ENCODE measurements at places on chromosomes 16 and 17.

- no peak for DNase-seq
Measured at GRCh38 chr17:47712330-47713023, 18.5 kb downstream of the TBKBP1 start.

DNA sequence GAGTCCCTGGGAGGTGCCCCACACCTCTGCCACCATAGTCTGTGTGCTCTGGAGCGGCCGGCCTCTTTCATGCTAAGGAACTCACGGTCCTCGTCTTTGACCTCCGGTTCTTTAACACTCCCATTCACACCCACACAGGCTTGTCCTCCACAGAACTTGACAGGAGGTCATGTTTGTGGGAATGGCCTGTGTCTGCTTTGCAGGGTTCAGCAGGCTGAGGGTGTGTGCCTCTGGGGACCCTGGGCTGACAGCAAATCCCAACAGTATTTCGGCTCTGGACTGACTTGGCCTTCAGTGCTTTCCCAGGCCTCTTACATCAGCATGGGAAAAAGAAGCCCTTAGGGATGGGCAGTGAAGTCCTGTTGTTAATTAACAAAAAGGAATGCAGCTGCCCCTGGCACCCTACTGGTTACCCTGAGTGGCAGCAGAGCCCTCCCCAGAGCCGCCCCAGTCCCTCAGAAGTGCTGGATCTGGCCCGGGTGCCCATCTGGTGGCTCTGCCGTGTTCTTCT lies 35.4 kb upstream of the ADORA2B start:
- DNase-seq, result peak; percentile 20

- no peak for DNase-seq
Measured at GRCh38 chr16:88924834-88925539, 52.0 kb downstream of the CBFA2T3 start.

- no peak for DNase-seq
Measured at GRCh38 chr16:9657641-9658040, 524.6 kb downstream of the GRIN2A start.

DNA sequence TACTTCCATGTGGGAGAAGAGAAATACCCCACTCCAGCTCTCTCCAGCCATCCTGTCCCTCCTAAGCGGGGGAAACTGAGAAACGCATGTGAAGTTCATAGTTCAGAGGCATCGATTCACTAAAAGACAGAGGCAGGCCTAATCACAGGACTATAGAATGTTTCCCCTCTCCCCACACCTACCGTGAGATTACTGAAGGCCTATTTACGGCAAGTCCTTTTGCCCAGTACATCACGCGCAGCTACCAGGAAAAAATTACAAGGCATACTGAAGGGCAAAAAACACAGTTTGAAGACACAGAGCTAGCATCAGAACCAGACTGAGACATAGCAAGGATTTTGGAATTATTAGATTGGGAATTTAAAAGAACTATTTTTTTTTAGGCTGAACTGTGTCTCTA lies 29.1 kb upstream of the IRX5 start:
- no peak for DNase-seq

GRCh38 chr17:73795730-73796129 lies 151.5 kb upstream of the SDK2 start:
- DNase-seq, result no peak

DNA sequence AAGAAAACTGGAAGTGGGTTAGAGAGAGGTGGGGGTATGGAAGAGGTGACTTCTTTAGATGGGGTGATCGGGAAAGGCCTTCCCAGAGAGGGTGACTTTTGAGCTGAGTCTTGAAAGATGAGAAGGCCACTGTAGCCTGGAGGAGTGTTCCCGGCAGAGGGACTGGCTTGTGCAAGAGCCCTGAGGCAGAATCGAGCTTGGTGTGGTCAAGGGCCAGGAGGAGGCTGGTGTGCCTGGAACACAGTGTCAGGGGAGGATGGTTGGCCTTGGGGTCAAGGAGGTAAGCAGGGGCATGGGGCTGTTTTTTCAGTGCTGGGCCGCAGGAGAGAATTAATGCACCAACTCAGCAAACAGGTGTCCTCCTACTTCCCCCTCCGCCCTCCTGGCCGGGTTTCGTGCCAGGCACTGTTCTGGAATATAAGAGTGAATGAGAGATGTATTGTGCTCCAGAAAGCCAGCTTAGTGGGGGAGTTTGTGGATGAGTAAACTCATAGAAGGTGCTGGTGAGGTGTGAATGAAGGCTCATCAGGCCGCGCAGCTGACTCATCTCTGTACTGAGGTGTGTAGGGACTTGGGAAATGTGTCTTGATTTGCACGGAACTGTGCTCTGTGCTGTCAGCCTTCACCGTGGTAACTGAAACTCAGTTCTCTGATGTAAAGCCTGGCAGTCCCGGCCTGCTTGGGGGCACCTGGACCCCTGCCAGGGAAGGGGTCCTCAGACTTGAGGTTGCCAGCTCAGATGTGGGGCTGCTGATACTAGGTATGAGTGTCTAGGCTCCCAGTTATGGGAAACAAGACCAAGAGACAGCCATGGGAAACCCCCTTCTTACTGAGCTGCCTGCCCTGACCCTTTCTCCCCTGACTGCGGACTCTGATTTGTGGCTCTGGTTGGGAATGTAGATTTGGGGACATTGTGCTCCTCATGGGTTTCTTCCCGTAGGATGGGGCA lies 15.3 kb downstream of the KSR1 start:
- no peak for DNase-seq

DNA sequence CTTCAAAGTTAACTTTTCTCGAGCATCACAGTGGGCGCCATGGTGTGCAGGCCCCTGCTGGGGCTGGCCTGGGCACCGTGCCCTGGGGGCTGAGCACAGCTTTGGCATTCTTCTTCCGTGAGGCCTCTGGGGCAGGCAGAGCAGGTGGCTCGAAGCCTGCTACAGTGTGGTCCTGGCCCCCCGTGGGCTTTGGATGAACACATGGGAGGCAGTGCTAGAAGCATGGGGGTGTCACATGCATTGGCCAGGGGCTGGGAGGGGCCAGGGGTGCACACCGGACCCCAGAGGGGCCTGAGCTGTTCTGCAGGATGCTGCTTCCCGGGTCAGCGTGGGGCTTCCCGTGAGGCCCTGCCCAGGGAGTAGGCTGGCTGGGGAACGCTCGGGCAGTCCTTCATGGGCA lies 12.1 kb upstream of the C16orf74 start:
- DNase-seq, result no peak

- DNase-seq, result peak; percentile 83
Measured at GRCh38 chr17:3915995-3916696, at the start of gene P2RX1. Gene P2RX1, minus strand, starts transcription at chr17:3916465. Its CDS starts 240 bp downstream, at chr17:3916225.

- DNase-seq, result no peak
Measured at GRCh38 chr17:8588877-8589554, 41.5 kb downstream of the MYH10 start.

DNA sequence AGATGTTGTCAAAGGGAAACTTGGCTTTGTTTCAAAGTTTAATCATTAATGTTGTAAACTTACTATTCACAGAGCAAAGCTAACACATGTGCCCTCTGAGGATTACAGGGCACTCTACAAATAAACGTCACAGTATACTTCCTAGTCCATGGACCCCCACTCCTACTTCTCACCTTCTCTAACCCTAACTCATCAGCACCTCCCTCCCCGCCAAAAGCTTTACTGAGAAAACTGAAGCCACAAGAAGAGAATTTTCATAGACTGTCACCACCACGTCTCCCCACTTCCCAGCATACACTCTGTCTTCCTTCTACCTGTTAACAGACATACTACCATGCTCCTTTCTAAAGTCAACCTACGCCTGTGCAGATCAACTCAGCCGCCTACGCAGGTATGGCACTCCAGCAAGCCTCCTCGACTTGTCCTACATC lies 29.0 kb downstream of the HELZ start:
- DNase-seq, result no peak

GRCh38 chr17:31726980-31727427 lies 132.0 kb downstream of the COPRS start:
- DNase-seq, result no peak

- DNase-seq, result peak; percentile 33
Measured at GRCh38 chr16:14405611-14406537, 224.2 kb downstream of the PARN start.

DNA sequence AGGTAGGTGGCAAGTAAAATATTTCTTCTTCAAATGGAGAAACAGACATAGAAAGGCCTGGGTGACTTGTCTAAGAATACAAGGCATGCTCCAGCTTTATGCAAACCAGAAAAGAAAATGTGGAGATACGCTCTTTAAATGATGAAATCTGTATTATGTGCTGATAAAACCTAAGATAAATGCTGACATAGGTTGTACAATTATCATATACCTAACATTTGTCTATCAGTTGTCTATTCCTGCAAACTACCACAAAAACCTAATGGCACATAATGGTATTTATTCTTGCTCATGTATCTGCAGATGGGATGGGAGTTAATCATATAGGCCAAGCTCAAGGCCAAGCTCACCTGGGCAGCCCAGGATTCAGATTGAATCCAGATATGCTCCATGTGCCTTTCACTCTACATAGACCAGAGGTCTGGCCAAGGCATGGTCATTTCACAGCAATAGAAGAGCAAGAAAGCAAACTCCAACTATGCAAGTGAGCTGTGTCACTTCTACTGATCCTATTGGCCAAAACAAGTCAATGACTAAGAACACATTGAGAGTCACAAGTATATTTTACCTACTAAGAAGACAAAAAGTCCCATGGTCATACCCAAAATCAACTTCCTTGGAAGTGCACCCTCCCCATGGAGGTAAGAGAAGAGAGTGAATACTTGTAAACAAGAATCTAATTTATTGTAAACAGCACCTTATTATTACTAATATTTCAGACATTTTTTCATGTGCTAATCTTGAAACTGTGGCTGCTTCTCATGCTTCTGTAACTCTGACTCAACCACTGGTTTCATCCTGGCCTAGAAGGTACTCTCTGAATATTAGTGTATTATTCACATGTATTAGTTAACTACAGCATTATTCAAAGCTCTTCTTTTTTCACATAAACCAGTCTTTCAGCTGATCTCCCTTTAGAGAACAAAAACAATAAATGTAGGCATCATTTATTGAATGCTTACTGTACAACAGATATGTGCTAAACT lies 270.7 kb upstream of the SOX9 start:
- no peak for DNase-seq

DNA sequence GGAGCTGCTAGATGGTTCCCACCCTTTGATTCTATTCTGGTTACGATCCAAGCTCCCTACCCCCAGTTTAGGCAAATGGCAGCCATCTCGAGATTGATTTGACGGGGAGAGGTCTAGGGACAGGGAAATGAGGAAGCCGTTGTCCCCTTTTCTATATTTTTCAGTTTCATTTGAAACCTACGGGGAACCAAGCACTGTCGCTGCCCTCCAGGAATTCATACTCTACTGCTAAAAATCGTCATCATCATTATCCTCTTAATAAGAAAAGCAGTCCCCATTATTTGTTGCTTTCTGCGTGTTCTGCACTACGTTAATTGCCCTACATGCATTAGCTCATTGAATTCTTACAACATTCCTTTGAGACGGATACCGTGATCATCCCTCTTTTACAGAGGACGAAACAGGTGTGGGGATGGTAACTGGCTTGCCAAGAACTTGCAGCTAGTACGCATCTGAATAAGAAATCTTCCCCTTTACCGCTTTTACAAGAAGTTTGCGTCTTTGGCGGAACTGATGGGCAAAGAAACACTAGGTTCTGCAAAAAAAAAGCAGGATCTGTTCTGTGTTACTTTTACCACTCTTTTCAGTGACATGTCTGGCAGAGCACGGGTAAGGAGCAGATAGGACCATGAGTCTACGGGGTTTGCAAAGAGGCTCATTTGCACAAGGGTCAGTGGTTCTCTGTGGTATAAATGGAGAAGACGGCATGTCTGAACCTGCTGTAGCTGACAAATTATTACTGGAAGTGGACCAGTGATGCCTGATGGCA lies 1.1 kb downstream of the CCP110 start:
- DNase-seq, result no peak

- DNase-seq, result no peak
Measured at GRCh38 chr17:63688396-63689020, 11.4 kb downstream of the LIMD2 start.

GRCh38 chr16:24428756-24429155 lies 110.6 kb upstream of the RBBP6 start:
- DNase-seq, result no peak

- DNase-seq, result no peak
Measured at GRCh38 chr17:75695830-75696271, 25.4 kb upstream of the ITGB4 start.

- no peak for DNase-seq
Measured at GRCh38 chr17:39000021-39000601, 32.9 kb upstream of the FBXO47 start.

GRCh38 chr17:38796451-38797157 lies 2.8 kb downstream of the PIP4K2B start:
- no peak for DNase-seq

DNA sequence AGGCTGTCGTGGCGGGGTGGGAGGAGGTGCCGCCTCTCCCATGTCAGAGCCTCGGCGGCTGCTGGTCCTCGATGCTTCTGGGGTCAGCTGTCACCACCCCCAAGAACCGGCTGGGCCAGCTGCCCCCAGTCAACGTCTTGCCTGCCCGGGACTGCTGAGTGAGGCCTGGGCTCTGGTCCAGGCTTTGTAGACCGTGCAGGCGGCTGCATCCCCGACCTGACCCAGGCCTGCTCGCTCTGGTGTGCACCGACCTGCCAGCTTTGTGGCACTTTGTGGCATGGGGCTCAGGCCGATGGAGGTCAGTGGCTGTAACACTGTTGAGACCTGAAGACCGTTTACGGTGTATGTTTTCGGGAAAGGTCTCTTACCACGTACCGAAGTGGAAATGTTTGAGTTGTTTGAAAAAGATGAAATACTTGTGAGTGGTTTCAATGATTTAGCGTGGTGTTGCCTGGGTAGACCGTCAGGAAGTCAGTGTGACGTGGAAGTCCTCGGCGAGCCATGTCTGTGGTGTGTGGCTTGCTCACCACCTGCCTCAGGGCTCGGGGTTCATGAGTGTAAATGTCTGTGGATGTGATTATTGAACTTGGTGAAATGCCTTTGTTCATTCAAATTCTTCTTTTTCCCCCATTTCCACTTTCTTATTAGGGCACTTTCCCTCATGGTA lies 53.2 kb upstream of the ZNF750 start:
- peak; percentile 77 for DNase-seq

DNA sequence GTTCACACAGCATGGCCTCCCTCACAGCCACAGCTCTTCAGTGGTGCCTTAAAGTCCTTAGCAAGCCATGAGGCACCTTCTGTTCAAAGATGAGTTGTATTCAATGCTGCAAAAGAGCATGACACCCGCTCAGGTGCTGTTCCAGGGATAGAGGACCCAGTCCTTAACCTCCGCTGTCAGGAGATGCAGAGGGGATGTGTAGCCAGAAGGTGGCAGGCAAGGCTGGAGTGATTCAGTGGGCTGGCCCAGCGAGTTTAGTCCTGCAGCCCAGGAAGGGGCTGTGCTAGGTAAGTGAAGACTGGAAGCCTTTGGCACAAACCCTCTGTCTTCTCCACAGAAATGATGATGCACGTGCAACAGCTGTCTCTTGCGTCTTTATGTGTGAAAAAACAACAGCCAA lies 25.0 kb upstream of the ADAM11 start:
- DNase-seq, result no peak

DNA sequence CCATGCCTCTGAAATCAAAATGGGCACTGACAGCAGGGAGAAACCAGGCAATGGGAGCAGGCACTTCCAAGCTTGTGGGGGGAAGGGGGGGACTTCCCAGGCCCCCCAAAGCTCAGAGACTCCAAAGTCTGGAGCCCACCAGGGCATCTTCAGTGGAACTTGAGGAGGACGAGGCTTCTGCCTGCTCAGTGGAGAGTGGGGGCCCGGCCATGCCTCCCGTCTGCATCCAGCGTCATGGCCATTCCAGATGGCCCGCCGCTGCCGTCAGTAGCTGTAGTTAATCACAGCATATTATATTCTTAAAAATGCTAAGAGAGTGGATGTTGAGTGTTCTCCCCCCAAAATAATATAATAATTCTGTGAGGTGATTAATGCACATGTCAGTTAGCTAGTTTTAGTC lies 315.2 kb downstream of the KCNJ2 start:
- no peak for DNase-seq
